HFFc6 (cell line): ENCODE measurements at places on chromosomes 5 and 9. TPM values are rescaled to one million over a fixed set of nuclear protein-coding genes. Genes with fewer than 3 reads are reported as not detected.

The PHYKPL gene
- 20.8 to 22.9 TPM (median 22.4 TPM) in 3 replicates for total RNA-seq

The C9orf50 gene
- 0.20 TPM in 1 of 3 replicates, not detected in the others for total RNA-seq

The CDO1 gene
- total RNA-seq = 0.18 and 0.26 TPM in 2 replicates

DNA sequence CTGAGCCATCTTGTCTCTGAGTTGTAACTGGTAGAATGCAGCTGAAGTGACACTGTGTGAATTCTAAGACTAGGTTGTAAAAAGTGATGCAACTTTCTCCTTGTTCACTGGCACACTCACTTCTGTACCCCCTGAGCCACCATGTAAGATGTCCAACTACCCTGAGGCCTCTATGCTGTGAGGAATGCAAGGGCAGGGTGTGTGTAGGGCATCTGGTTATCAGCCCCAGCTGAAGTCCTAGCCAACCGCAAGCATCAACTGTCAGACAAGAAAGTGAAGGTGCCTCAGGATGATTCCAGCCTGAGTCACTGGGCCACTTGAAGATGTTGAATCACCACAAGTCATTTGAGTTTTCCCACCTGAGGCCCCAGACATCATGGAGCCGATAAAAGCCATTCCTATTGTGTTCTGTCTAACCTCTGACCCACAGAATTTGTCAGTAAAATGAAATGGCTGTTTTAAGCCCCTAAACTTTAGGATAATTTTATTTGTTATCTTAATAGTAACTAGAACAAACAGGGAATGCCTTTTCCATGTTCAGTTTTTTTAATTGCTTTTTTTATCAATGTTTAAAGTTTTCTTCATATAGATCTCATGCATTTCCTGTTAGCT is 18.7 kb upstream of the RHOBTB3 start:
- DNase-seq = peak; percentile 82
- H3K27me3 ChIP-seq = peaks cover 4% of the 10 kb centered on the region; the same call in 1 of the 2 replicates
- H3K36me3 ChIP-seq = peaks cover 24% of the 10 kb centered on the region
- peaks cover 58% of the 10 kb centered on the region for H3K4me1 ChIP-seq

DNA sequence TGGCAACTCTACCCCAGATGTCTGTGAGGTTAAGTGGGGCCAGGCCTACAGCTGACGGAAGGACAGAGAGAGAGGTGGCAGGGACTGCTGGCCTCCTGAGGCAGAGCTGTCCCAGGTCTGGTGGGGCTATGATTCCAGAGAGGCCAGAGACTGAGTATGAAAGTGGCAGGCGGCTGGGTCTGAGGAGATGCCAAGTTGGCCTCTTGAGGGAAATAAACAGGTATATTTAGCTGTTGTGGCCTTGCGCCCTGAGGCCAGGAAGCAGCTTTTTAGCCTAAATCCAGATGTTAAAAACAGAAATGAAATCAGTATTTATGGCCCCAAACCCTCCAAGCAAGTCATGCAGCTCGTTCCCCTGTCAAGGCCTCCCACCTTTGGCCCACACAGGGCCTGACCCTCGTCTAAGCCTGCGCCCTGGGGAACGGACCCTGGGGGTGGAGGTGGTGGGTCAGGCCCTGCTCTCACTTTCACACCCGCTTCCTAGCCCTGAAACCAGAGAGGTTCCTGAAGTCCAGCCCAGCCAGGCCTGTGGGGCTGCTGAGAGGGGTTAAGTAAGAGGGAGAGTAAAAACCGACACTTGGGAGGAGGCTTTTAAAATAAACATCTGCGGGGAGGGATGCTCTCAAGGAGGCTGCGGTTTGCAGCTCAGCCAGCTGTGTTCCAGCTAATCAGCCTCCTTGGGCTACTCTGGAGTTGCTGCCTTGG is 18.7 kb downstream of the PCDHGC5 start:
- peak overlapping the region; percentile 98 for H3K27ac ChIP-seq
- H3K4me3 ChIP-seq = peak overlapping the region; percentile 86
- DNase-seq = peak; percentile 71
- H3K27me3 ChIP-seq = peaks cover 14% of the 10 kb centered on the region

- no peak for DNase-seq
- H3K4me1 ChIP-seq = no peaks in the 10 kb centered on the region
- no peak overlapping the region for H3K4me3 ChIP-seq
- no peak overlapping the region for H3K27ac ChIP-seq
- no peaks in the 10 kb centered on the region for H3K36me3 ChIP-seq
Observed at GRCh38 chr9:80707120-80707519, 982.2 kb downstream of the TLE1 start.

- H3K36me3 ChIP-seq = peaks cover 7% of the 10 kb centered on the region
- H3K27me3 ChIP-seq = no peaks in the 10 kb centered on the region; the same call in 1 of the 2 replicates
- H3K4me1 ChIP-seq = no peaks in the 10 kb centered on the region
- no peak overlapping the region for H3K4me3 ChIP-seq
Observed at GRCh38 chr5:139171779-139172404, 26.3 kb downstream of the SIL1 start.

GRCh38 chr5:143511736-143512135 is 108.2 kb upstream of the NR3C1 start:
- H3K36me3 ChIP-seq = no peaks in the 10 kb centered on the region
- no peak overlapping the region for H3K27ac ChIP-seq
- DNase-seq = no peak
- H3K27me3 ChIP-seq = no peaks in the 10 kb centered on the region
- no peak overlapping the region for H3K4me3 ChIP-seq

- no peak overlapping the region for H3K27ac ChIP-seq
- peak overlapping the region; percentile 59 for H3K4me3 ChIP-seq
- 0 out of 2 replicates have a peak, but pooled peaks cover 4% of the 10 kb centered on the region for H3K36me3 ChIP-seq
Observed at GRCh38 chr5:119439140-119439631, 13.1 kb upstream of the HSD17B4 start.

GRCh38 chr5:106121972-106122605 is 1548.6 kb downstream of the EFNA5 start:
- H3K27ac ChIP-seq = no peak overlapping the region
- peaks cover 9% of the 10 kb centered on the region for H3K36me3 ChIP-seq
- H3K4me1 ChIP-seq = no peaks in the 10 kb centered on the region
- peaks cover 2% of the 10 kb centered on the region for H3K27me3 ChIP-seq

DNA sequence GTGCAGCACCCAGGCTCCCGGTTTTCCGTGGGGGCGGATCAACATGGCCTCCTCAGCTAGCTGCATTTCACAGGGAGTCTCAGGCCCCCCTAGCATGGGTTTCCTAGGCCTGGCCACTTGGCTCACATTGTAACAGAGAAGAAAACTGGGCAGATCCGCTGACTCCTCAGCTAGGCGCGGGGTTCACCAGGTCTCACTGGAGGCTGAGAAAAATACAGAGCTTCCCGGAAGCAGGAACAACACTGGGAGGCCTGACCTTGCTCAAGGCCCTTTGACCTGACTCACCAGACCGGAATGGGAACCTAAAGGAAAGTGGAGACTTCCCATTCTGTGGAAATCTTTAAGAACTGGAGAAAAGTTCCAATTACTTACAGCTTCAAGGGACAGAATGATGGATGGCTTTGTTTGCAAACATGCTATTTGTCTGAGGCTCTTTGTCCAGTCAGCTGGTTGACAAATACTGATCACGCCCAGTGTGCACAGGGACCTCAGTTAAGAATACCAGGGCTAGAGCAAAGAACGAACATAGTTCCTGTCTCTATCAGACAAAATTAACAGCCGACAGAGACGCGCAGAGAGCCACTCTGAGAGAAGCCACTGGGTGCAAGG is 88.7 kb upstream of the LRRTM2 start:
- DNase-seq = no peak
- H3K27ac ChIP-seq = no peak overlapping the region
- 0 out of 2 replicates have a peak, but pooled peaks cover 2% of the 10 kb centered on the region for H3K27me3 ChIP-seq

GRCh38 chr5:68740226-68740910 is 353.4 kb upstream of the SLC30A5 start:
- H3K27ac ChIP-seq = no peak overlapping the region
- H3K4me1 ChIP-seq = no peaks in the 10 kb centered on the region; the same call in 1 of the 2 replicates
- peaks cover 5% of the 10 kb centered on the region for H3K27me3 ChIP-seq
- DNase-seq = no peak
- no peak overlapping the region for H3K4me3 ChIP-seq

The FOXI1 gene
- total RNA-seq = not detected in 3 replicates

- no peak overlapping the region for H3K4me3 ChIP-seq
- H3K4me1 ChIP-seq = peaks cover 21% of the 10 kb centered on the region
- DNase-seq = no peak
- H3K36me3 ChIP-seq = peaks cover 2% of the 10 kb centered on the region; the same call in 1 of the 2 replicates
Observed at GRCh38 chr5:9786380-9787360, 156.5 kb upstream of the TAS2R1 start.

DNA sequence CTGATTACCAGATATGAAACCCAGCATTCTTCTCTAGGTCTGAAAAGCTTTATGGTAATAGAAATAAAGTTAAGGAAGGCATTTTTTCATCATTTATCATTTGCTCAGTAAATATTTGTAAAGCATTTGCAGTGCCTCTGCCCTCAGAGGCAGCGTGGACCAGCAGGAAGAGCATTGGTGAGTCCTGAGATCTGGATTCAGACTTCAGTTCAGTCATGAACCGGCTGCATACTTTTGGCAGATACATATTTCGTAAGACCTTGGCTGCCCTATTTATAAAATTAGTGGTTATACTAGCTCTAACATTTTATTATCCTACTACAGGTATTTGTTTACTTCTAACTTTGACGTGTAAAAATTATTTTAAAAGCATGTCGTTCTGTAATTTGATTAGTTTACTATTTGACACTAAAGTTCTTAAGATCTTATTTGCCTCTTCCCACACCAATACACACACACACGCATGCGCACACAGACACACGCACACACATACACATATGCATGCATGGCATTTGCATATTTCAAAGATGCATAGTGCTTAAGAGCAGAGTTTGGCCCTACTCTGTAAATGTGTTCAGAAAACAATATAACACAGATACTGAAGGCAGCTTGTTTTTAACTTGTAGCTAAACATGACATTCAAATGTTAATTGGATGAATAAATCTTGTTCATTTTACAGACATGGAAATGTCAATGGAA is 101.9 kb downstream of the RPS23 start:
- no peak overlapping the region for H3K27ac ChIP-seq
- H3K27me3 ChIP-seq = no peaks in the 10 kb centered on the region
- DNase-seq = no peak
- no peak overlapping the region for H3K4me3 ChIP-seq
- no peaks in the 10 kb centered on the region for H3K36me3 ChIP-seq

DNA sequence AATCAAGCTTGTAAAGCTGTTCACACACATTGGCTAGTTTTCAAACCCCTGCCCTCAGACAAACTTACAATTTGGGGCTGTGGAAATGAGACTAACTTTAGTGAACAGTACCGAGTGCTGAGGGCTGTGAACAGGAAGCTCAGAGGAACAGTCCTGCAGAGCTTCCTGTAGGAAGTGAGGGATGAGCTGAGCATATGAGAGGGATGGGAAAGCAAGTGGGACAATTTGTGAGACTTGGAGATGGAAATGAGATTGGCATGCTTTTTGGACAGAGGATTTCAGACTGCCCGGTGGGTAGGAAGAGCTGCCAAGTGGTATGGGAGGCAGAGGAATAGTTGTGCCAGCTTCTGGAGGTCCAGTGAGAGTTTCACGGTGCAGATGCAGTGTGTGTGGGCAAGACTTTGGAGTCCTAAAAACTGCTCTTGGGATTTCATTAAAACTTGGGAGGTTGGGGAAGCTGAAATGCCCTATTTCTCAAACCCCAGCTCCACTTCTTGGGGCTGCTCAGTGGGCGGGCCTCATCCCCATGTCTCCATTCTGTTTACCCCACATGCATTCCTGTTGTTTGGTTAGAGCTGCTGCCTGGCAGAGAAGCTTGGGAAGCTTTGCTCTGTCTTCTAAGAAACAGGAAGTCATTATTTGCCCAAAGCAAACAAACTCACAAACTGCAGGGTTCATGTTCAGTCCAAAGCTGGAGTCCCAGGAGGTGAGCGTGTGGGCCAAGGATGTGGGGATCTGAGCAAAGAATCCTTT is 267.5 kb downstream of the ZSWIM6 start:
- peaks cover 27% of the 10 kb centered on the region for H3K4me1 ChIP-seq
- no peak overlapping the region for H3K27ac ChIP-seq
- DNase-seq = peak; percentile 26
- H3K4me3 ChIP-seq = no peak overlapping the region

DNA sequence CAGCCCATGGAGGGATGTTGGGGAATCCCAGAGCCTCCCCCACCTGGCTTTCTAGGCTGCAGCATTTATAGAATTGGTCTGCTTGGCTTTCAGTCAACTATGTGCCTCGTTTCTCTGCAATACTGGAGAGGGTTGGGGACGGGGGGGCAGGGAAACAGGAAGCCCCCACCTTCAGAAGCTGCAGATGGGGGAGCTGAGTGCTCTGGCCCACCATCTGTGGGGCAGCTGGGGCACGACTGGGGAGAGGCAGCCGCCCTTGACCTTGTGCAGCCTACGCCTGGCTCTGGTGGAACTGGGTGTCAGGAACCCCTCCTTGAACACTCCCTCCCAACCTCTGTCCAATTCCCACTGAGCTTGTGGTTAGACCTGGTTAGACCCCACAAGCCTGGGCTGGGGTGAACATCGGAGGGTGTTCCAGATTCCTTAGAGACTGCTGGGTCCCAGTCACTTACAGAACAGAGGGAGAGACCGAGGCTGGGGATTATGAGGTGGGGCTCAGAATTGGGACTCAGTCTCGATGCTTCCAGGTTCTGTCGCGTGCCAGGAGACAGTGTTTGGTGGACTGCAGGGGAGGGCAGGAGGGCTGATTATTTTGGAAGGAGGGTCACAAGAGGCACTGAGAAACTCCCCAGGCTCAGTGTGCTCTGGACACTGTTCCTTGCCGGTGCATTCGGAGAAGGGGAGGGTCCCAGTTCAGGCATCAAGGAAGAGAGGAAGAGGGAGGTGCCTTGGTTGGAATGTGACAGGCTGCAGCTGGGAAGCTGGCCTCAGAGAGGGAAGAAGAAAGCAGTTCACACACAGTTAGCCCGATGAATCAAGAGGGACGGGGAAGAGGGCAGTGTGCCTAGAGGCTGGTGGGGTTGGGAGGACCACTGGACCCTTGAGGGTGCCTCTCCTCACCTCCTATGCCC is 25.6 kb downstream of the COL27A1 start:
- H3K4me1 ChIP-seq = peaks cover 87% of the 10 kb centered on the region
- no peak for DNase-seq
- peaks cover 10% of the 10 kb centered on the region; the same call in 1 of the 2 replicates for H3K36me3 ChIP-seq

GRCh38 chr5:121006217-121006616 is 542.1 kb downstream of the PRR16 start:
- no peaks in the 10 kb centered on the region for H3K27me3 ChIP-seq
- no peaks in the 10 kb centered on the region for H3K36me3 ChIP-seq
- no peak overlapping the region for H3K4me3 ChIP-seq
- DNase-seq = no peak
- no peaks in the 10 kb centered on the region for H3K4me1 ChIP-seq
- H3K27ac ChIP-seq = no peak overlapping the region
